ENCODE measurements at places on chromosomes 4 and X. TPM values are rescaled to one million over a fixed set of nuclear protein-coding genes. Genes with fewer than 3 reads are reported as not detected.

The CENPVL1 gene
- 1.4 TPM for total RNA-seq

The KLHL4 gene
- 32.6 TPM for total RNA-seq

GRCh38 chrX:40299641-40300046, 201.9 kb upstream of the BCOR start:
- DNase-seq, result no peak

GRCh38 chr4:113270520-113271319, 221.3 kb downstream of the ANK2 start:
- no peak for DNase-seq

The RAB39B gene
- 1.7 TPM for total RNA-seq

The HAND2 gene
- total RNA-seq, result 352 TPM

DNA sequence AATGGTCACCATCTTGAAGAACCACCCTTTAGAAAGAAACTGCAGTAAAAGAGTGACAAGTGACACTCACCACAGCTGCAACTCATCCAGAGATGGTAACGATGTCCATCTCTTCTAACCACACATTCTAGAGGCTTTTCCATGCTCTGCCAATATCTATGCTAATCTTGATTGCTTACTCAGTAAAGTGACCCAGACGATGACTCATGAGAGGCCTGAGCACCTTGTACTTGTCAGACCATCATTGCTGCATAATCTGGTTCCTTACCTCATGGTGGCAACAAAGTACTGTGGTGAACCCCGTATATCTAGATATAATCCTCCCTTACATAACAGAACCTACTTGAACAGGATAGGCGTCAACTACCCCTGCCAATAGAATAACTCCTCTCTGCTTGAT, 75.6 kb downstream of the CCNG2 start:
- no peak for DNase-seq

The IL1RAPL2 gene
- total RNA-seq, result not detected

- no peak for DNase-seq
Measured at GRCh38 chr4:139555705-139556070, 331 bp downstream of the SETD7 start.

Measured in cardiac muscle cell (in vitro differentiated cells and primary cell).